ENCODE measurements at places on chromosomes 6 and 20.

- no peak for DNase-seq
These were observed 246.4 kb downstream of the KHDRBS2 start for GRCh38 chr6:62039605-62040004.

DNA sequence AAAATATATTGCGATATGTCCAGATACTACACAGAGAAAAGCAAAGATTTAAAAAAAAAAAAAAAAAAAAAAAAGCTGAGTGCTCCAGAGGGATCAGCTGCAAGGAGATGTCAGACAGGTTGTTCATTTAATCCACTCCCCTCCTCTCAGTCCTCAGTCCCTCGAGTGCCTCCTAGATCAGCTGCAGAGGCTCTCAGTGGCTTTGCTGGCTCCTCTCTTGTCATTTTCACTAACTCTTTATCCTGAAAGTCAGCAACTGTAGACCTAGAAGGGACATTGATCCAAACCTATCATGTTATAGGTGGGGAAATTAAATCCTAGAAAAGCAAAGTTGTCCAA, 61.6 kb downstream of the KIAA0319 start:
- no peak for DNase-seq

DNA sequence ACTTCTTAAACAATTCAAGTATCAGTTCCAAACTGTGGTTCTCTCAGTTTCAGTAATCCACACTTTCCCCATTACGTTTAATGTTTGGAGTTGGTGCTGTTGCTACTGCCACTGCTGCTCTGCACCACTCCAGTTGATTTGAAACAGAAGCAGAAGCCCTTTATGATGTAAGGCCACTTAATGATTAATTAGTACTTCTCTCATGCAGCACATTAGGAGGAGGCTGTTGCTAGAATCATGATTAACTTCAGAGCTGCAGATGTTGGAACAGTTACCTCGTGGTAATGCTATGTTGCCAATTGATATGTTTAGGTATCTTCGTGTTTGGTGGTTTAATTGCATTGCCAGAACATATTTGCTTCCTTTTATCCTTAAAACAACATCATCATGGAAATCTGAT, 986.2 kb upstream of the CITED2 start:
- DNase-seq: no peak

GRCh38 chr20:3802524-3803239, 6.6 kb downstream of the CDC25B start:
- DNase-seq: no peak

- DNase-seq: no peak
These were observed 20.1 kb downstream of the NT5E start for GRCh38 chr6:85470023-85470410.

DNA sequence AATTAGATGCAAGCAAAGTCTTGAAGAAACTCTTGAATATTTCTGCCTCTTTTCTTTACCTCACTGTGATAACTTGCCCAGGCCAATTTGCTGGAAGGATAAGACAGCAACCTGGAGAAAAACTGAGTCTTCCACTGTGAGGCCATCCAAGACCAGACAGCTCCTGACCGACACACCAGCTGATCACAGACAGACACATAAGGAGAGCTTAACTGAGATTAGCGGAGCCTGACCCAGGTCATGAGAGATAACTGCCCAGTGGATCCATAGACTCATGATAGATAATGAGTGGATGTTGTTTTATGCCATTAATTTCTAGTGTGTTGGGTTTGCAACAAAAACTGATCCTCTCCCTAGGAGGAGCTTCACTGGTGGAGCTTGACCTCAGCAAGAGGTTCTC, 64.4 kb upstream of the NOX3 start:
- no peak for DNase-seq

DNA sequence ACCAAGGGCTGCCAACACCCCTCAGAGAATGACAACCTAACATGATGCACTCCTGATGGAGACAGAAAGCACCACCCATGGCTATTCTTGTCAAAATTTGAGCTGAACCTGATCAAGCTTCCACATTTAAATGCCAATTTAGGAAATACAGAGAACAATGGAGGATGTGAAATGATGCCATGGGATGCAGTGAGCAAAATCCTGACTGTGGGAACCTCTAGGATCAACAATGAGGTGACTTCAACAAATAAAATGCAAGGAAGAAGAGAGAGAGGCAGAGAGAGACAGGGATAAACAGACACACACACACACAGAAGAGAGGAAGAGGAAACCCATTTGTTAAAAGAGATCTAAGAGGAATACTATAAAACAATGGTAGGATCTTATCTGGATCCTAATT, 119.6 kb upstream of the NUP153 start:
- no peak for DNase-seq

DNA sequence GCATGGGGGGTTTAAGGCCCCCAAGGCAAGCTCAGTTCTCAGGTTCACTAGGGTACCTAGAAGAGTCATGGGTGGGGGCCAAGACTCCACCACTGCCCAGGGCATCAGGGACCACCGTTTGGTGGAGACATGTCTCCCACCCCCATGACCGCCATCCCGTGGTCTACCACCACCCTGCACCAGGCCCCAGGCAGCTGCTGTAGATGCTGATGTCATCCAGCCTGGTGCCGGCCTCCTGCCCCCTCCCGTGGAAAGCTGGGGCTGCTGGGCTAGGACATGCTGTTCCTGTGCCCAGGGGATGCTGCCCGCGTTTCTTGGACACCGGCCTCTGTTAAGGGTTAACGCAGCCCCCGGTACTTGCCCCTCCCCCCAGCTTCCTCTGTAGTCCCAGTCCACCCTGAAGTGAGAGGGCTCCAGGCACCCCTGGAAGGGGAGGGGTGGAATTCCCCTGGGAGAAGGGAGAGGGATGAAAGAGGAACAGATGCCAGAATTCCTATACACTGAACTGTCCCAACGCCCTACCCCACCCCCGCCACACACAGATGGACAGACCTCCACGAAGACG, 587 bp downstream of the IP6K3 start:
- peak; percentile 75 for DNase-seq

- DNase-seq: no peak
These were observed 28.1 kb downstream of the RWDD2A start for GRCh38 chr6:83221276-83221675.

- no peak for DNase-seq
These were observed 270.0 kb upstream of the ZFP64 start for GRCh38 chr20:52461582-52461981.

DNA sequence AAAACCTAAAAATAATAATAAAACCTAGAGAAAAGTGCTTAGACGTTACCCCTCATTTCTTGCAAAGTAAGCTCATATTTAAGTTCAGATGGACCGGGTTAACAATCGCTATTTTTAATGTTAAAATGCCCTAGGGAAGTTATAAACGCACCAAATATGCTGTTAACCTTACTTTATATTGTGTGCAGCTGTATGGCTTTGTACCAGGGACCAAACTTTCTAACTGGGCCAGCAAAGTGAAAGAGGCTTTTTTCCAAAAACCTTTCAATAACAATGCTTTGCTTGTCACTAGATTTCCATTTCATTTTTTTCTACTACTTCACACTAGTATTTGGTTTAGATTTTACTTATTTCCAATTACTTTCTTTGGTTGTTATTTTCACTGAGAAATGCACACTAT, 248.5 kb downstream of the FOXC1 start:
- no peak for DNase-seq

DNA sequence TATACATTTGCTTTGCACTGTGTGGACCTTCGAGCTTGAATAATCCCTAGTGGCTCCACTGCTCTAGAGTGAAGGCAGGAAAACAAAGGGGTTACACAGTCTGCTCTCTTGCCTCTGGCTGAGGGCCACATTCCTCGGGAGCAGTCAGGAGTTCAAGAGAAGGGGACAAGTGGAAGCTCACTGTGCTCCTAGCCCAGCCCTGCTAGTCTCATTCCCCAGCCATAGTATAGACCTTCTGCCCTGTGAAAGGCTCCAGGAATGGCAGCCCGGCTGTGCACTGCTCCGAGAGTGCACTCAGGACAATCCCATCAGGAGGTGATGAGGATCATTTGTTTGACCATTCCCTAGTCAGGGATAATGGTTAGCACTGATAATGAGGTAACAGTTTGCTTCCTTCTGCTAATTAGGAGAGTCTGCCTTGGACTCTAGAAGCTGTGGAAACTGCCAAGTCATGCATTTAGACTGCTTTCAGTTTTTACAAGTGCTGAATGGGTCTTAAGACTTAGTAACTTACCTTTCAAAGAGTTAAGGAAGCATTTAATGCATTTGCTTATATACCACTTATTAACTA, 8.5 kb downstream of the IYD start:
- peak; percentile 13 for DNase-seq

DNA sequence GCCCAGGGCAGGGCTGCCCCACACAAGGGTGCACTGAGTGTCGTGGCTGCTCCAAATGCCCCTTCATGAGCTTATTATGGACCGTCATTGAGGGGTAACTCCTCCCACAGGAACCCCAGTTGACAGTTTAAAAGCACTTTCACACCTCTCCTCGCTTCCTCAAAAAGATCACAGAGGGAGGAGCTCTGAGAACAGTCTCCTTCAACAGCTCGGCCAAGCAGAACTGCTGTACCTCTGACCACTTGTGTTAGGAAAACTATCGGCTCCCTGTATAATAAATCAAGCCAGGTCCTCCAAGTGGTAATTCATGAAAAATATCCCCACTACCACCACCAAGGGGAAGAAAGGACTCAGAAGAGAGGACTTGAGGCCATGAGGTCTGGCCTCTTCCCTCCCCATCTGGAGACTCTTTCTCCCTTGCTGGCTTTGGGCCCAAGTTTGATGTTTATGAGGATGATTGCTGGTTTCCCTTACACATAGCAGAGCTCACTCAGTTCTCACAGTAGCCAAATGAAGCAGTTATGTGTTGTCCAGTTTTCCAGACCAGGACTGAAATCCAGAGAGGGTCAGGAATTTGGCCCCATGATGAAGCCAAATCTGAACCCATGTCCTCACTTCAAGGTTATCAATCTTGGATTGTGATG, 8.7 kb downstream of the SNX21 start:
- peak; percentile 61 for DNase-seq

DNA sequence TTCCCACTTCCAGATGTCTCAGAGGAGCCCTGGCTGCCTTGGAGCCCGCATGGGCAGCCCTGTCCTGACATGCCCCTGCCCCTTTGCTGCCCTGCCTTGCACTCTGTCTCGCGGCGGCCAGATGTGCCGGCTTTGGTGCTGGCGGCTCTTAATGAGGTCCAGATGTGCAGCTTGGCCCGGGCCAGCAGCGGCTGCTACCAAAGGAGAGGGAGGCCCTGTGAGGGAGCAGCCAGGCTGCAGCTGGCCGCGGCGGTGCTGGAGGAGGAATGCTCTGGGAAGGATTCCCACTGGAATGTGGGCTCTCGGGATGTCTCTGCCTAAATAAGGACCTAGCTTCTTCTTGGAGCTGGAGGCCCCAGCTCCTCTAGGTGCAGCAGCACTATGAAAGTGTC, 72.4 kb downstream of the FGD2 start:
- peak; percentile 97 for DNase-seq

DNA sequence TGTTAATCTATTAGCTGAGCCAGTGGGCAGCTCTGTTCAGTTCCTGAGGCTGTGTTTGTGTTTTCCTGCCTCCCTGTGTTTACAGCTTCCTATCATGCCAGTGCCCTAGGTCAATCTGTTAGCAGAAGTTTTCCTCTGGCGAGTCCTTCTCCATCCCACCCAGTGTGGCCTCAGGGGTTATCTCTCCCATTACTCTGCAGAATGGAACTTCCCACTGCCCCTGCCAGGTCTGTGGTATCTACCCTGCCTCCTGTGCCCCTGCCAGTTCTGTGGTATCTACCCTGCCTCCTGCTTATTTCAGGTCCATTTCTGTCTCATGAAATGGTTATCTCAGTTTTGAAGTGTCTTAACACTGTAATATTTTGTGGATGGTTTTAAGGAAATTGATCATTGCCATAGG, 63.1 kb downstream of the SLX4IP start:
- no peak for DNase-seq

GRCh38 chr20:61123751-61124368, 128.2 kb upstream of the CDH4 start:
- no peak for DNase-seq

- DNase-seq: no peak
These were observed 54.3 kb downstream of the SLC23A2 start for GRCh38 chr20:4946986-4947385.

DNA sequence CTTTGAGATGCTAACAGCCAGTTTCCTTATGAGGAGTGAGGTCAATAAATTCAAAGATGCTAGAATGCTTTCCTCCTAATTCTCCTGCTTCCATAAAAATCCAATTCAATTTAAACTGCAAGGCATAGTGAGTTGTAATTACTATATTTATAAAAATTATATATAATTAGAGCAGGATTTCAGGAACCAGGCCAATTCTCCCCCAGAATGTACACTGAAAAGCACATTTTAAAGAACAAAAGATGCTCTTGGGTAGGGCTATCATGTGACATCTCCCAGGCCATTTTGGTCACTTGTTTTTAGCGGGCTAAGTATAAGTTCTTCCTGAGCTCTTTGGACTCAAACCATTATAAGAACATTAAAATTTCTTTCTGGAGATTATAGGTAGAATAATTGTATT, 195.7 kb upstream of the KCNG1 start:
- no peak for DNase-seq

DNA sequence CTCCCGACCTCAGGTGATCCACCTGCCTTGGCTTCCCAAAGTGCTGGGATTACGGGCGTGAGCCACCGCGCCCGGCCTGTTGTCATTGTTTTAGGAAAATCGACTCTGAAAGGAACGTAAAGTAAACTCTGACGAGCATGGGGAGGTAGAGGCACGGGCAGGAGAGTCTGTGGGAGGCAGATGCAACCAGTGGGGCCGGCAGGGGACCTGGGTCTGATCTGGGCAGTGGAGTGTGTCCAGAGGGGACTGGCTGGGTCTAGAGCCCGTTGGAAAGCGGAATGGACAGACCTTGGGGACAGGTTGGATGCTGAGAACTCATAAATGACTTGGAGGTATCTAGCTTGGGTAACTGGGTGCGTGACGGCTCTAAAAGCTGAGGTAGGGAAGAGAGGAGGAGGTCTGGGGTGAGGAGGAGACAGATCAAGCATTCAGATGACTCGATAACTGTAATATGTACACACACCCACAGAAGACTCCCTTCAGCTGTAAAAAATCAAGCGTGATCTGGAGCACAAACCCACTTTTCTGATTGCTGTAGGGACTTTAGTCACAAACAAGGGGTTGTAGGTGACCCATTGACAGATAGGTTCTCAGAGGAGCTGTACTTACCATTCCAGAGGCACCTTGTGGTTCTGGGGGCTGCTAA, 22.4 kb downstream of the MANBAL start:
- DNase-seq: peak; percentile 71

- DNase-seq: no peak
These were observed 49.5 kb upstream of the CCDC167 start for GRCh38 chr6:37549154-37549553.

DNA sequence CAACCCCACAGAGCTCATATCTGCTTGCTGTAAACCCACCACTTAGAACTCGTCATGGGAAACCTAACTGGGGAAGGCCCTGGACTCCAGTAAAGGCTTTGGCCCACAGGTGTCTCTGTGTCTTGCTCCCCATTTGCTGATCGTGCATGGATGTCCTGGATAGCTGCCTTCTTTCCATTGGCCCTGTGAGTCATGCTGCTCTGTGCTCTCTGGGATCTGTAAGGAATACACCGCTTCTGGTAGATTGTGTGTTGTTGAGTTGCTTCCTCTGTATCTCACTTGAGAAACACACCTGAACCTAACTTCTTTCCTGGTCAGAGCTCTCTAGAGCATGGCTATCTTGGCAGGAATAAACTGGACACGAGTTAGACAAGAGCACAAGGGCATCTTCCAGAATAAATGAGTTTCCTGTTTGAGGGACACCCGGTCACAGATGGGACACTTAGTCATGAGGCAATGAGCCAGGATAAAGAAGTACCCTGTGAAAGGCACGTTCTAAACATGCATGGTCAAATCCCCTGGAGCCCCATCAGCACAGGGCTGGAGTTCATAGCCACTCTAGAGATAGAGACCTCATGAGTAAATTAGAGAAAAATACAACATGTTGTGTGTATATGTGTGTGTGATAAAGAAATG, 99.6 kb upstream of the TMEM170B start:
- no peak for DNase-seq
